ENCODE measurements at places on chromosomes 7 and 10.
A peak's percentile ranks its signal among the peaks of the same experiment; 100 is the strongest.

GRCh38 chr7:44060091-44060947, 5.0 kb downstream of the PGAM2 start:
- DNase-seq: no peak

- DNase-seq: peak; percentile 21
These were observed 134.7 kb upstream of the RHOBTB1 start for GRCh38 chr10:61078542-61079275.

GRCh38 chr7:146201945-146202344, 85.3 kb downstream of the CNTNAP2 start:
- no peak for DNase-seq

DNA sequence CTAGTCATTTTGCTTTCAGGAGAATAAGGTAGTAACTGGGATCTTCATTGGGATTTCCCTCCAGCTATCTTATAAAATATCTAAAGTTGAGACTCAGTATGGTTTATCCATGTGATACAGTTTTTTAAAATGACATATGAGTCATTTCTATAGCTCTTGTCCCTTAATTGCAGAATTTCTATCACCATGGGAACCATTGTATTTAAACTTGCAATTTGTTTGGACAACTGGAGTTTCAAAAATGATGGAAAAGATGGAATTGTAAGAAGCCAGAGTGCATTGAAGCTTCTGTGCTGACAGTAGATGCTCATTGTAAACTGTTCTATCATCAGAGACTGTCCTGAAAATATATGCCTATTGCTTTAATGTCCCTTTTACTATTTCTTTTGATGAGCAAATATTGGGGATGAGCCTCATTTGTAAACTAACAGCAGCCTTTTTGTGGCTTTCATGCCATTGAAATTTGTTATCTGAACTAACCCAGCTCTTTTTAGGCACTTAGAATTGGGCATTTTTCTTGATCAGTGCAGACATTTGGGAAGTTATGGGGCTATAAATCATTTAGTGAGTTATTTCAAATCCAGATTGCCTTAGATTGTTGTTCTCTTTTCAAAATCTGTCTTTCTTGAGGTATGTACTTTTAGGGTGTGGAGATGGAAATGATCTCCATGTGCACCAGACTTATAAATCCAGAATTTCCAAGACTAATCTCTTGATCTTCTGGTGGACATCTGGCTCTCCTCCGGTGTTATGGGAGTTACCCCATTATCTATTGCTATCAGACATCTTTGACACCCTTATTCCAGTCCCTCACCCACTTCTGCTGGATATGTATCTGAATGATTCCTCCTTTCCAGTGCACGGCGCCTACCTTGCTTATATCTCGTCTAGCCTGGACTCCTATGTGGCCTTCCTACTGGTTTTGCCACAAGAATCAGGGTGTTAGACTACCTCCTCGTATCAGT, 159.0 kb downstream of the SND1 start:
- DNase-seq: peak; percentile 10

GRCh38 chr10:77837248-77837924, 89.2 kb downstream of the DLG5 start:
- DNase-seq: no peak
